ENCODE measurements at places on chromosomes 4 and X.

DNA sequence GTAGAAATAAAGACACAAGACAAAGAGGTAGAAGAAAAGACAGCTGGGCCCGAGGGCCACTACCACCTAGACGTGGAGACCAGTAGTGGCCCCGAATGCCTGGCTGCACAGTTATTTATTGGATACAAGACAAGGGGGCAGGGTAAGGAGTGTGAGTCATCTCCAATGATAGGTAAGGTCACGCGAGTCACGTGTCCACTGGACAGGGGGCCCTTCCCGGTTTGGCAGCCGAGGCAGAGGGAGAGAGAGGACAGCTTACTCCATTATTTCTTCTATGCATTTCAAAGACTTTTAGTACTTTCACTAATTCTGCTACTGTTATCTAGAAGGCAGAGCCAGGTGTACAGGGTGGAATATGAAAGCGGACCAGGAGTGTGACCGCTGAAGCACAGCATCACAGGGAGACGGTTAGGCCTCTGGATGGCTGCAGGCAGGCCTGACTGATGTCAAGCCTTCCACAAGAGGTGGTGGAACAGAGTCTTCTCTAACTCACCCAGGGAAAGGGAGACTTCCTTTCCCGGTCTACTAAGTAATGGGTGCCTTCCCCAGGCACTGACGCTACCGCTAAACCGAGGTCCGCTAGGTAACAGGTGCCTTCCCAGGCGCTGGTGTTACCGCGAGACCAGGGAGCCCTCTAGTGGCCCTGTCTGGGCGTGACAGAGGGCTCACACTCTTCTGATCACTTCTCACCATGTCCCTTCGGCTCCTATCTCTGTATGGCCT lies 44.9 kb downstream of the ZBTB49 start:
- DNase-seq: peak; percentile 51

GRCh38 chrX:118459494-118459893 lies 36.1 kb upstream of the DOCK11 start:
- DNase-seq: no peak

DNA sequence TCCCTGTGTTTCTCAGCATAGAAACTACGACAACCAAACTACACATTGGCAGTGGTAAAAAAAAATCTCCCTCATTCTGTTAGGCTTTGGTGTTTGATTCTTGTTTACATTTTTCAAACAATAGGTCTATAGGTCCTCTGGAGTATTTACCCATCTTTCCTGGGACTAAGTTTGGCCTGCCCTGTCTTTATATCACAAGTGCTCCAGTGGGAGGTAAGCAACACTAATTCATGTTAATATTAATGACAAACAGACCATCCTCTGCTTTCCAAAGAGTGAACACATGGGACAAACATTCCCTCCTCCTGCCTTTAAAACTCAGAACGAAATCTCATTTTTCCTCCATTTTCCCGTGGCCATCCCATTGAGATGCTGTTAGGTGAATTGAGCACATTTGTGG lies 514.1 kb upstream of the INTU start:
- DNase-seq: no peak

GRCh38 chrX:110346681-110347080 lies 12.0 kb upstream of the RTL9 start:
- no peak for DNase-seq

DNA sequence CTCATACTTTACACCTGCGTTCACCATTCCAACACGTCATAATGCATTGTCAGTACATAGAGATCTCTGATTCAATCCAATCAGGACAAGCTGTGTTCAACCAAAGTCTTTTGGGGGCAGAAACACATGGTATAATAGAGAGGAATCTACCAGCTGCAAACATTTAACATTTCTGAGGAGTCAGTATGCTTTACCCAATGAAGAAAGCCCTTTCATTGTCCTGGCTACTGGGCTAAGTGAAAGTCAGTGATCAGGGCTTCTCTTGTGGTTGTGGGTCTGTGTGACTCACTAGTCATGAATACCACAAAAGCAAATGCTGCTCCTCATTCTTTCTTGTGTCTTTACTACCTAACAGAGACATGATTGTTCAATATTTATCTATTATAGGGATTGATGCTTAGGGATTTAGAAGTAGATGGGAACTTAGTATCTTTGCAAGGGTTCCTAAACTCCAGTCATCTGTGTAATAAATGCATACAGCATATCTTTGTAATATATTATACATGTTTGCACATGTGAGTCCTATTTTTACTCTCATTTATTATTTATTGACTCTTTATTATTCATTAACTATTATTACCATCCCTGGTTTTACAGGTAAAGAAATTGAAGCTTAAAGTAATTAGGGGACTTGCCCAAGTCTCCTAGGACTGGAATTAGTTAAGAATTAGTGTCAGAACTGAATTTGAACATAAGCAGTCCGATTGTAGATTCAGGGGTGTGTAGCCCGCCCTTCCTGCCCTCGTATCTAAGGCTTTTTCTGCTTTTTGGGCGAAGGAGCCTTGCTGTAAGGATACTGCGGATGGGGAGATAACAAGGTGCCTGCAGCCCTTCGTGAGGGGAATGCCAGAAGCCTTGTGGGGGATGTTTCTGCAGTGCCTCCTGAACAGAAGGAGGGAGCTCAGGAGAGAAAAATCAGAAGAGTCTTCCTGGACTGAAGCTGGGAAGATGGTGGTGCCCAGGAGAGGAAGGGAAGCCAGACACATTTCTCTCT lies 353.1 kb upstream of the BOD1L1 start:
- no peak for DNase-seq

DNA sequence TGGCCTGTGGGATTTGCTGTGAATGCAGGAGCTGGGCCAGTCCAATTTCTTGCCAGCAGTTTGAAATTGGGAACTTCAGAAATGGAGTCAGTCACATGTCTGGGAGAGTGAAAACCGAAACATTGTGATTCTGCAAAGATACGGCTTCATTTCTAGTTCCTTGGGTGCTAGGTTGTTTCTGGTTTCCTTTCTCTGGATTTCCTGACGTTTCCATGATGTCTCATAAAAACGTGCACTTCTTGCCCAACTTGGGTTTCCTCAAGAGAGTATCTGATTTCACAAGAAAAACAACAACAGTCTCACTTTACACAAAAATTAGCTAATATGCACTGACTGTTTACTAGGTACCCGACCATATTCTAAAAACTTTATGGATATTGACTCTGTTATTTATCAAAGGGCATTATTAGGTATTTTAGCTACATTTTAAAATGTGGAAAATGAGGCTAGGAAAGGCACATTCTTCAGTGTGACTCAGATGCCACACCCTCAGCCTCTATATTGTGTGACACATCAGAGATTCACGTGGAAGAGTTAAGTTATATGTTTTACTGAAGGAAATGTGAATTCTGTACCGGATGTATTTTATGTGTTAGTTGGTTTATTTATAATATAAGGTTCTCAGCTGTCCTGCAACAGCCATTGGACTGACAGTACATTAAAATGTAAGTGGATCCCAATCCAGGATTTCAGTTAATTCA lies 225.0 kb upstream of the PUDP start:
- no peak for DNase-seq

DNA sequence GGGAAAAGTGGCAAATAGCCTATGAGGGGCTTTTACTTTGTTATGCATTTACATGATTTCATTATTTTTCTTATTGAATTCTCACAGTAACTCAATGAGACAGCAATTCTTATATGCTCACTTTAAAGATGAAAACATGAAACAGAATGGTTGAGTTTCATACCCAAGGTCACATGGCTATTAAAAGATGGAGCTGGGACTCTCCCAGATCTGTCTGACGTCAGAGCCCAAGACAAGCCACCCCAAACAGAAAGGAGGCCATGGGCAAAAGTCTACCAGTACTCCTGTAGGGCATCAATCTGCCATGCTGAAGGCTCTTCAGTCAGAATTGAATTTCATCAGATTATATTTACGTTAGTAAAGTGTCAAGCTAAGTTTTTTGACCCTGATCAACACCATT lies 13.2 kb downstream of the HSD17B11 start:
- DNase-seq: no peak
